Naive B cell (primary cell): ENCODE measurements at places on chromosomes 7 and 10.

GRCh38 chr7:8157296-8157695 lies 104.7 kb downstream of the ICA1 start:
- peaks cover 4% of the 10 kb centered on the region for H3K4me1 ChIP-seq
- no peak for DNase-seq
- H3K4me3 ChIP-seq = no peak overlapping the region

DNA sequence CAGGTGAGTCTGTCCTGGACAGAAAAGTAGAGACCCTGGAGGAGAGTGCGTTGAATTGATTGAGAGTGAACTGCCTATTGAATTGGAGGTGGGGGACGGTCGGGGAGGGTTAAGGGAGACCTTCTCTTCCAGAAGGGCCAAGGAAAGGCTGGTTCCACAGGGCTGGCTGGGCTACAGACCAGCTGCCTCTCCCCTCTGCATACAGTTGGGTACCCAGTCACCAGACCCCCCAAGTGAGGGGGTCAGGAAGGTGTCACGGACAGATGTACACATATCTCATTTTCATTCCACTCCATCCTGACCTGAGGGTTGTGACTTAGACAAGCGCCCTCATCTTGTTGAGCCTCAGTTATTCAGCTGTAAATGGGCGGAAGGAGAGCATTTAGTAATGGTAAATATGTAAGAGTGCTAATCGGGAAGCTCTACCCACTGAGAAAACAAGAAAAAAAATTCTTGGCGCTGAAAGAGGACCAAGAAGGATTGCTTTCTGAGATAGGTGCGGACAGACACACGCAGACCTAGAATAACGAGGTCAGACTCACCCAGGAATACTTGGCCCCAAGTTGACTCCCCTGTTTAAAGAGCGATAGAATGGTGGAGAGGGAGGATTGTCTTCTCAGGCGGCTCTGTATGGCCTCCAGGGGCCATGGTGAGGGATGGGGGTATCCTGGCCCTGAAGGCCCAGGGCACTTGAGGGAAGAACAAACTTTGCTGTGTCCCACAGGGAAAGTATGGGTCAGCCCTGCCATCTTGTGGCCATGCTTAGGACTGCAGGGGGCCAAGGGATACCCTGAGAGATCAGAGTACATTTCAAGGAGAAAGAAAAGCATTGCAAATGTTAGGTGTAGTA lies 7.2 kb upstream of the MBL2 start:
- DNase-seq = peak; percentile 6
- H3K27me3 ChIP-seq = peaks cover 4% of the 10 kb centered on the region
- no peak overlapping the region for H3K4me3 ChIP-seq

- H3K4me3 ChIP-seq = no peak overlapping the region
- no peak overlapping the region for H3K27ac ChIP-seq
- DNase-seq = no peak
- no peaks in the 10 kb centered on the region for H3K4me1 ChIP-seq
Measured at GRCh38 chr10:127013211-127013656, 108.0 kb downstream of the DOCK1 start.

GRCh38 chr10:121741248-121741792 lies 143.1 kb upstream of the FGFR2 start:
- peaks cover 22% of the 10 kb centered on the region for H3K36me3 ChIP-seq
- H3K27ac ChIP-seq = no peak overlapping the region
- no peaks in the 10 kb centered on the region for H3K27me3 ChIP-seq
- no peaks in the 10 kb centered on the region for H3K4me1 ChIP-seq
- H3K4me3 ChIP-seq = no peak overlapping the region
- no peak for DNase-seq

DNA sequence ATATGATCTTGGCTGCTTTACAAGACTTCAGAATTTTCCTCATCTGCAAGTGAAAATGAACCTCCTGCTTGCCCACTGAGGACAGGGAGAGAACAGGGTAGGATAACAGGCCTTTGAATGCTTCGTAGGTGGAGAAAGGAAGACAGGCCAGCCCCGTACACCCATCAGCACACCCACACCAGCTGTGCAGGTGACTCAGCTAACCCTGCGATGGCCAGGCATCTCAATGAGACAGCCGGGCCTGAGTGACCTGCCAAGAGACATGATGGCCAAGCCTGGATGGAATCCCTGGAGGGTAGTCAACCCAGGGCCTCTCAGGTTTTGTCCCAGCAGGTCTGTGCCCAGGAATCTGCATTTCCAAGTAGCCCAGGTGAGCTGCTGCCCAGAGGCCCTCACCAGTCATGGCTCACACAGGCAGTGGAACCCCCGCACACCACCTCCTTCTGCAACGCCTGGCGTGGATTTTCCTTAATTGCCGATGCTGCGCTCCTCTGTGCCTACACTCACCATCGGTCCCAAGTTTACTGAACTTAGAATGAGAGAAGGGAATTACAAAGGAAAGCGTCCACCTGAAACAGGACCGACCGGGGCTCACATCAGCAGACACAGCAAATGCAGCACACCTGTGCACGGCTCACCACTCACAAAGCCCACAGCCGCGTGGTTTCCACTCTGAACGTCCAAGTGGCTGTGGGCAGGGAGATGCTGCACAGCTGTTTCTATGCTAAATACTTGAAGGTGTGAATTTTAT lies 163.7 kb downstream of the DIP2C start:
- no peaks in the 10 kb centered on the region for H3K4me1 ChIP-seq
- no peak overlapping the region for H3K4me3 ChIP-seq
- no peak for DNase-seq
- H3K27ac ChIP-seq = no peak overlapping the region
- H3K36me3 ChIP-seq = no peaks in the 10 kb centered on the region
- H3K27me3 ChIP-seq = peaks cover 5% of the 10 kb centered on the region

GRCh38 chr10:49408519-49409306 lies 12.8 kb upstream of the DRGX start:
- no peak overlapping the region for H3K27ac ChIP-seq
- DNase-seq = no peak
- H3K36me3 ChIP-seq = no peaks in the 10 kb centered on the region
- no peak overlapping the region for H3K4me3 ChIP-seq
- H3K27me3 ChIP-seq = peaks cover 45% of the 10 kb centered on the region

- H3K4me1 ChIP-seq = no peaks in the 10 kb centered on the region
- DNase-seq = no peak
Measured at GRCh38 chr7:122626785-122627184, 72.1 kb downstream of the RNF133 start.

GRCh38 chr7:70455925-70456324 lies 676.0 kb upstream of the GALNT17 start:
- no peaks in the 10 kb centered on the region for H3K27me3 ChIP-seq
- DNase-seq = peak; percentile 17
- H3K27ac ChIP-seq = peak overlapping the region; percentile 72

GRCh38 chr10:125343118-125343925 lies 183.0 kb upstream of the CTBP2 start:
- DNase-seq = no peak
- H3K27me3 ChIP-seq = peaks cover 37% of the 10 kb centered on the region
- H3K4me3 ChIP-seq = no peak overlapping the region
- H3K36me3 ChIP-seq = no peaks in the 10 kb centered on the region
- H3K27ac ChIP-seq = no peak overlapping the region

DNA sequence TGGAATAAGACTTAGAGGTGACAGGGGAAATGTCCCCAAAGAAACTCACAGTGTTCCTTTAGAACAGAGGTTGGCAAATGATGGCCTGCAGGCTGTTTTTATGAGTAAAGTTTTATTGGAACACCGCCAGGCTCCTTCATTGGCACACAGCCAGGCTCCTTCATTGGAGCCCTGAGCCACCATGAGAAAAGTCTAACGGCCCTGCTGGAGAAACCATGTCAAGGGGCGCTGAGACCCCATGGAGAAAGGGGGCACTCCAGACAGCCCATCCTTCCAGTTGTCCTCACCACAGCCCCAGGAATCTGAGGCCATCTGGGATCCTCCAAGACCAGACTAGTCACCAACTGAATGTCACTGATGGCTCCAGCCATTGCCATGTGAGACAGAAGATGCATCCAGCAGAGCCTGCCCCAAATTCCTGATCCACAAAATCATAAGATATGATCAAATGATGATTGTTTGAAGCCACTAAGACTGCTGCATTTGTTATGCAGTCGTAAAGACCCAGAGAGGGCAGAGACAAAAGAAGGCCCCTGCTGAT lies 88.2 kb upstream of the GPR26 start:
- no peaks in the 10 kb centered on the region for H3K36me3 ChIP-seq
- H3K4me3 ChIP-seq = no peak overlapping the region
- DNase-seq = no peak

DNA sequence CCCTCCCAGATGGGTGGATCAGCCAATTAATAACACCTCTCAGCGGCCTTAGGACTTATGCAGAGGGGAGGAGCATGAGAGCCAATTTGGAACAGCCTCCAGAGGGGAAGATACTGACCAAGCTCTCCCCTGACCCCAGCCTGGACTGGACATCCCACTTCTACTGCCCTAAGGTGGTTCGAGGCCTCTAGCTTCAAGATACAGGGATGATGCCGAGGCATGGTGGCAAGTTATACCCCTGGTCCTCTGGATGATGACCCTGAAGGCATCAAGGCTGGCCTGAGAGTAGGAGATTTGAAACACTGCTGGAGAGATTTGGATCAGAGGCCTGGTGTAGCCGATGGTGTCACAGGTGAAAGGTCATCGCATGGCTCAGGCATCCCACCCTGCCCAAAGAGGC lies 3.2 kb downstream of the CDH23 start:
- H3K27me3 ChIP-seq = peaks cover 36% of the 10 kb centered on the region
- no peak overlapping the region for H3K4me3 ChIP-seq
- no peak overlapping the region for H3K27ac ChIP-seq
- no peaks in the 10 kb centered on the region for H3K36me3 ChIP-seq
- no peak for DNase-seq

GRCh38 chr10:93445978-93446720 lies 36.0 kb downstream of the MYOF start:
- no peaks in the 10 kb centered on the region for H3K4me1 ChIP-seq
- H3K36me3 ChIP-seq = peaks cover 7% of the 10 kb centered on the region
- no peak overlapping the region for H3K4me3 ChIP-seq
- no peak overlapping the region for H3K27ac ChIP-seq
- no peaks in the 10 kb centered on the region for H3K27me3 ChIP-seq

GRCh38 chr10:126628746-126629145 lies 41.7 kb downstream of the C10orf90 start:
- no peaks in the 10 kb centered on the region for H3K36me3 ChIP-seq
- H3K27ac ChIP-seq = no peak overlapping the region
- H3K4me3 ChIP-seq = no peak overlapping the region
- no peaks in the 10 kb centered on the region for H3K4me1 ChIP-seq
- DNase-seq = no peak

DNA sequence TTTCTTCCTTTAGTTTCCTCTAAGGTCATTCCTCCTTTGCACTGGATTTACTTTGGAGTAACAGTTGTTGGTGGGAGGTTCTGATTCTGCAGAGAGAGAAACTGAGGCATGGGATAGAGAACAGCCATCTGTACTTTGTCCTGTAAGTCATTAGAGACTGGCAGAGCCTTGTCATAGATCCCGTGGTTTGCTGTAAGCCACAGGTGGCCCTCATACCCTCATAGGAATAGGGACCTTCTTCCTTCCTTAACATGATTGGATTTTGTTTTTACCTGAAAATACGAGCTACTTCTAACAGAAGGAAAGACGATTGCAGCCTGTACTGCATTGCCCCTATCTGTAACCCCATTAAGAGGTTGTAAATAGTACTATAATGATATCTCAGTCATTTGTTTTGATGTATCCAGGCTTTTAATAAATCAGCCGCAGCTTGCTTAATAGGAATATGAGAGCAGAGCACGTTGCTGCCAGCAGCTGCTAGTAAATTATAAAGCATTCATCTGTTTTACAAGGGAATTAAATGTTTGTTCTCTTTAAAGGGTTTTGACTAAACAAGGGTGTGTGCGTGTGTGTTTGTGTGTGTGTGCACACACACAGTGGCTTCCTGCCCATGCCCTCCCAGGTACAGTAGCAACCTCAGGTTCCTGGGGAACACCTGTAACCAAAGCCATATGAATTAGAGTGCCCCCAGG lies 249.8 kb downstream of the AUTS2 start:
- H3K4me1 ChIP-seq = peaks cover 61% of the 10 kb centered on the region
- peaks cover 1% of the 10 kb centered on the region for H3K36me3 ChIP-seq
- DNase-seq = no peak
- no peaks in the 10 kb centered on the region for H3K27me3 ChIP-seq

DNA sequence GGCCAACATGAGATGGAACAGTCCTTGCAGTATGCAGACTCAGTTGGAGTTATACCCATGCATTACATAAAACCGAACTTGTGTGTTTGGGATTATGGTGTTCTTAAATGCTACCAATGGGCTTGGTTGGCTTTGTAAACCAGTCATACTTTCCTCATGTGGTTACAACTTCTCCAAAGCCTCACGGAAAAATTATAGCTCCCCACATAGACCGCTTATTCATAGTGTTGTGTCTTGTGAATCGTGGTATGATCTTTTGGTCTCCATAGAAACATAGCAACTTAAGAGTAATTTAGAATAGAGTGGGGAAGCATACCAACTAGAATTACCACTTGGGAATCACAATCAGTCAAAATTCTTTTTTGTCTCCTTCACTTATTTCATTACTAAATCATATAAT lies 112.3 kb upstream of the FZD1 start:
- H3K36me3 ChIP-seq = no peaks in the 10 kb centered on the region
- peaks cover 3% of the 10 kb centered on the region for H3K4me1 ChIP-seq
- H3K27me3 ChIP-seq = no peaks in the 10 kb centered on the region
- DNase-seq = no peak
- H3K27ac ChIP-seq = no peak overlapping the region
- H3K4me3 ChIP-seq = no peak overlapping the region

- H3K4me1 ChIP-seq = peaks cover 13% of the 10 kb centered on the region
- no peak for DNase-seq
- H3K4me3 ChIP-seq = no peak overlapping the region
Measured at GRCh38 chr10:118395947-118396346, 53.8 kb upstream of the FAM204A start.

- no peaks in the 10 kb centered on the region for H3K4me1 ChIP-seq
- H3K36me3 ChIP-seq = no peaks in the 10 kb centered on the region
- DNase-seq = no peak
Measured at GRCh38 chr7:102933763-102934162, 21.0 kb downstream of the LRRC17 start.

DNA sequence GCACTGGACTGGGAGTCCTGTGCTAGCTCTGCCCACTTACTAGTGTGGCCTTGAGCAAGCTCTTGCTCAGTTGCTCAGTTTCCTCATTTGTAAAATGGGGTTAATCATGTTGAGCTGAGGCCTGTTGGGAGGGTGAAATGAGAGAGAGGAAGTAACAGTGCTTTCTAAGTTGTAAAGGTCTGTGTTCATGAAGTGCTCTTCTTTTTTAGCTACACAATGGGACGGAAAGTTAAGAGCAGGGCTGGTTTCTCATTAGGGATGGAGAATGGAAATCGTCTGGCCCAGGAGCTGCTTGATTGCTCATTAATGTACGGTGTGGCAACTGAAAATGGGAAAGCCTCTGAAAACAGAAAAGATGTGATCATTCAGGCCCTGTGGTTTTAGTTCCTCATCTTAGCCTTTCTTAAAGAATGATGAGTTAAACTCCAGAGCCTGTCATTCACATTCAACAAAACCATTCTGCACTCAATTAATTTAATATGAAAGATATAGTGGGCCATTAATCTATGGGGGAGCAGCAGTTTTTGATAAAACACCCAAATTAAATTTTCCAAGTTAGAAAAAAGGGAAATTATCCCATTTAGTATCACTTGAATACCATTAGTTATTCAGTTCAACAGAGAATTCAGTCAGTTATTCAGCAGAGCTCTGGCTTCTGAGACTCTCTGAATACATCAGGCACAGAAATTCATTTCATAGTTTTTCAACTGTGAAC lies 60.5 kb downstream of the SH2D4B start:
- peaks cover 24% of the 10 kb centered on the region for H3K4me1 ChIP-seq
- H3K4me3 ChIP-seq = no peak overlapping the region
- H3K36me3 ChIP-seq = no peaks in the 10 kb centered on the region
- H3K27ac ChIP-seq = peak overlapping the region; percentile 90

GRCh38 chr7:39433550-39433949 lies 132.7 kb upstream of the YAE1 start:
- peaks cover 35% of the 10 kb centered on the region for H3K4me1 ChIP-seq
- peak; percentile 20 for DNase-seq
- H3K27ac ChIP-seq = no peak overlapping the region
- H3K4me3 ChIP-seq = no peak overlapping the region
- no peaks in the 10 kb centered on the region for H3K27me3 ChIP-seq
- no peaks in the 10 kb centered on the region for H3K36me3 ChIP-seq
